ENCODE measurements at places on chromosomes 11 and 22.

GRCh38 chr11:31987118-31988005 is 103.5 kb upstream of the RCN1 start:
- no peak for DNase-seq

GRCh38 chr11:131089727-131090245 is 173.5 kb upstream of the SNX19 start:
- no peak for DNase-seq

- no peak for DNase-seq
Measured at GRCh38 chr11:14054116-14055107, 91.9 kb downstream of the SPON1 start.

DNA sequence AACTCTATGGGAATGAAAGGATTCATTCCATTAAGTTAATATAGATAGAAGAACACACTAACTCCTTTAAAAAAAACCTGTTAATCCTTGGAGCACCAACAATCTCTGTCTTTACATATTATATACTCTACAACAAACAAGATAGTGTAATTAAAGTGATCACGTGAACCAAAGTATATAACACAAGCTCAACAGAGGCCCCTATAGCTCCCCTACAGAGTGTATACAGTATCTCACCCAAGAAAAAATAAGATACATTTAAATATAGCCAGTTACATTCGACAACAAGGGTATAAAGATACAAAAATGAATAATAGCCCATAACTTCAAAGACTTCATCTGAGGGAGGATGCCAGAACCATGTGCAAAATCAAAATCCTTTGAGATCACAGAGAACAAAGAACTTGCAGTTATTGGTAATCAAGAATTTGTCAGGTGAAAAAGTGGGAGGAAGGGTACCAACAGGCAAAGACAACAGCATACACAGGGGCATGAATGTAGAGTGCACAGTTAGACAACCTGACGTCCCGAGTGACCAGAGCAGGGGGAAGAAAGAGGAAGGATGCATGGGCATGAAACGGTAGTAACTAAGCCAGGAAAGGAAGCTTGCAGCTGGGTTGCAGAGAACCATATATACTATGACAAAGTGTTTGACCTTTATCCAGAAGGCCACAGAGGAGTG is 4.7 kb downstream of the FCHSD2 start:
- peak; percentile 34 for DNase-seq

GRCh38 chr11:97814325-97814959 is 1206.3 kb upstream of the CNTN5 start:
- DNase-seq = no peak

DNA sequence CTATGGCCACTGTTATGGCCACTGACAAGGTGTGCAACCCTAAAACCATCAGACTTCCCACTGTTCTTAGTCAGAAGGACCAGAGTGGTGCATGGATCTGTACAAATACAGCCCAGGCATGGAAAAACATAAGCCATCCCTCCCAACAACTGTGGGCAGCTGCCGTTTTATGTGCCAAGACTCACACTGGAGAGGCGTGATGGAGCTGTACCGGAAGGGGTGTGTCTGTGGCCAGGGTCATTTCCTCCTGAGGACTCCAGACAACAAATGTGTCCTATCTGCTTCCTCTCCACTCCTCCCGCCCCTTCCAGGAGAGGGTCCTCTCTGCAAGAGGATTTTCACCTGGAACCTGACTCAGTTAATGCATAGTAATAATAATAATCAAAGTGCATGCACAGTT is 29.5 kb downstream of the KCNJ1 start:
- no peak for DNase-seq

- no peak for DNase-seq
Measured at GRCh38 chr22:19509923-19510322, 14.3 kb downstream of the CLDN5 start.

DNA sequence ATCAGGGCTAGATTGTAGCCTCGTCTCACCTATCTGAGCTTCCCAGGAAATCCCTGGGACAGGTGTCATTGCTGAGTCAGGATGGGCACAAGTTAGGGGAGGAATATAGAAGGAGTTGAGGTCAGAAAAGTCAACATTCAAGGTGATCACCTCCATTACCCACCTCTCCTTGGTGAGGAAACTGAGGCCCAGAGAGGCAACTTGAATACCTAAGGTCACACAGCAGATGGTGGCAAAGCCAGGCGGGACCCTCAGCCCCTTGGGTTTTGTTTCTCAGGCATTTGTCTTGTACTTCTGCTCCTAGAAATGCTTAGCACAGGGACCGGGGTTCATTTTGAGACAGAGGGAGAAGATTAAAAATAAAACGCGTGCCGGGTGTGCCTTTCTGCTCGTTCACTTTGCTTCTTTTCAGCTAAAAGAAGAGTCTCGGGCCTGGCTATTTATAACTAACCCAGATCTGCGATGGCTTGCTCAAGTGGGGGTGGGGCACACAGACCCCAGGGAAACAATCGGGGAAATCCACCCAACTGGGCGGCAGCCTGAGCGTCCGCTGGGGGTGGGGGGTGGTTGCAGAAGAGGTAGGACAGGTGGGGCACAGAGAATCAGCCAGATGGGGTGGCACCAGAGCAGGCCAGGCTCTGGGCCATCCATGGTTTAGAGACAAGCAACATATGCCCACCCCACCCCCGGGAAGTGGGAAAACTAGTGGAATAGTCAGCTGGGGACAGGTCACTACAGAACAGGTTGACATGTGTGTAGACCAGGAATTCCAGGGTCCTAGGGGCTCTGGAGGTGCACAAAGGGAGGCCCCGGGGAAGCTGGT is 3.9 kb upstream of the GNAZ start:
- DNase-seq = no peak

GRCh38 chr22:20299746-20300136 is 20.1 kb downstream of the DGCR6L start:
- no peak for DNase-seq

- peak; percentile 51 for DNase-seq
Measured at GRCh38 chr11:117823946-117824420, 561 bp downstream of the FXYD2 start.

DNA sequence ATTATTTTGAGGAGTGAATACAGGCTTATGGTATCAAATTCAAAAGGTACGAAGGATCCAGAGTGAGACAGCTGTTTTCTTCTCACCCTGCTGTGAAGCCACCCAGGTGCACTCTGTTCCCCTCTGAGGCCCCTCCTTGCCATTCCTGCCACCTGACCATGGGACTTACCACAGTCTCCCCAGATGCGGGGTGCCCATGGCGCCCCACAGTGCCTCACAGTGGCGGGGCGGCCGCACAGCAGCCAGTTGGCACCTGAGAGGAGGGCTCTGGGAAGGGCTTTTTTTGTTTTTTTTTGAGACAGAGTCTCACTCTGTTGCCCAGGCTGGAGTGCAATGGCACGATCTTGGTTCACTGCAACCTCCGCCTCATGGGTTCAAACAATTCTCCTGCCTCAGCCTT is 151.7 kb downstream of the CEP164 start:
- DNase-seq = no peak

All from suppressor macrophage treated with lipopolysaccharide for 1 hour (primary cell).